ENCODE measurements at places on chromosomes 16 and 17.
A peak's percentile ranks its signal among the peaks of the same experiment; 100 is the strongest.

- no peak for DNase-seq
Measured at GRCh38 chr16:15811481-15812400, 45.1 kb downstream of the MYH11 start.

- no peak for DNase-seq
Measured at GRCh38 chr16:70803319-70803718, 2.4 kb upstream of the VAC14 start.

DNA sequence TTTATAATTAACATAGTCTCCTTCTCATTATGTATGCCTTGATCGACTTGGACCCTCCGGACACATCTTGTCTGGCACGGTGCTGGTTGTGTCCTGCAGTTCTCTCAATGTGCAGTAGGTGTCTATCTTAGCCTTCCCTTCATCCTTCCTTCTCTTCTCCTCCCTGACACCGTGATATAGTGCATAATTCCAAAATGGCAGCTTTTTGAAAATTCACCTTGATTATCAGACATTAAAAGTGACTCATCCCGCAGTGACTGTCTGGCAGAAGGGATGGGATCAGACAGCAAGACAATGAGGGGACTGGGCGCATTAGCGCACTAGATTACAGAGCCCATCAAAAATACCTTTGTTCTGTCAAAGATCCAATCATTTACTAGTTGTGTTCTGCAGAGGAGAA, 70.0 kb upstream of the PMFBP1 start:
- no peak for DNase-seq

GRCh38 chr16:2142942-2143877, 5.2 kb upstream of the RAB26 start:
- peak; percentile 32 for DNase-seq

- DNase-seq: no peak
Measured at GRCh38 chr16:59463776-59464175, 729.7 kb upstream of the GOT2 start.

- DNase-seq: no peak
Measured at GRCh38 chr16:57603115-57604024, 25.1 kb upstream of the ADGRG1 start.

DNA sequence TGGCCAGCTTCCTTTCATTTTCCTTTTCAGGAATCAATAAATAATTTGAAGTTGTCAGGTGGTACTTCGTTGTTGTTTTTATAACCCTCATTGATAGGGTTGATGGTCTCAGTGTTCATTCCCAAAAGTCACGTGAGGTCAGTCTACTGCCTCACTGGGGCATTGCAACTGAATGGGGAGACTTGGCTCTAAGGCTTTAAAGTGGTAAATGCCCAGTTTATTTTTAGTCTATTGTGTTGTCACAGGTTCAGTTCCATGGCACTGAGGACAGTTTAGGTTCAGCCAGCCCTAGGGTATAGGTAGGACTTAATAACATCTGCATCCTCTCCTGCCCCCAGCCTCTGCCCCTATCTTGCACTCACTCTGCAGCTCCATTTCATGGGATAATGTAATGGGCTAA, 33.5 kb upstream of the NGFR start:
- no peak for DNase-seq

- no peak for DNase-seq
Measured at GRCh38 chr17:10617120-10617505, 40.0 kb downstream of the MYH3 start.

- peak; percentile 89 for DNase-seq
Measured at GRCh38 chr17:7136266-7136877, 21.8 kb upstream of the ASGR2 start.

GRCh38 chr16:57020651-57021050, 31.3 kb downstream of the NLRC5 start:
- DNase-seq: no peak

DNA sequence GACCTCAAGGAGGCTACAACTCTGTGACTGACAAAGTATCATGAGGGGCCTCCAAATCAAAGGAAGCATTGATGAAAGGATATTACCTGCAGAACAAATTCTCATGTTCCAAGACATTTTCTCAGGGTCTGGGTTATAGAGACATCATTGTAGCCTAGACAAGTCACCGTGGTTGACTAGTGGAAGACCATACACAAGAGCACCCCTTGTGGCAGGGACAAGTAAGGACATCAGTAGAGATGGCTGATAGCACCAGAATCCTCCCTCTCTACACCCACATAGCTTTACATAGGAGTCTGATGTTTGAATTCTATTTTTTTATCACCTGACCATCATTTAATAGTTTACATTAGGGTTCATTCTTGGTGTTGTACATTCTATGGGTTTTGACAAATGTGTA, 32.5 kb upstream of the CDH8 start:
- peak; percentile 3 for DNase-seq

- no peak for DNase-seq
Measured at GRCh38 chr16:78137782-78138616, 38.5 kb downstream of the WWOX start.

- DNase-seq: no peak
Measured at GRCh38 chr16:71622088-71622487, 3.9 kb upstream of the MARVELD3 start.

DNA sequence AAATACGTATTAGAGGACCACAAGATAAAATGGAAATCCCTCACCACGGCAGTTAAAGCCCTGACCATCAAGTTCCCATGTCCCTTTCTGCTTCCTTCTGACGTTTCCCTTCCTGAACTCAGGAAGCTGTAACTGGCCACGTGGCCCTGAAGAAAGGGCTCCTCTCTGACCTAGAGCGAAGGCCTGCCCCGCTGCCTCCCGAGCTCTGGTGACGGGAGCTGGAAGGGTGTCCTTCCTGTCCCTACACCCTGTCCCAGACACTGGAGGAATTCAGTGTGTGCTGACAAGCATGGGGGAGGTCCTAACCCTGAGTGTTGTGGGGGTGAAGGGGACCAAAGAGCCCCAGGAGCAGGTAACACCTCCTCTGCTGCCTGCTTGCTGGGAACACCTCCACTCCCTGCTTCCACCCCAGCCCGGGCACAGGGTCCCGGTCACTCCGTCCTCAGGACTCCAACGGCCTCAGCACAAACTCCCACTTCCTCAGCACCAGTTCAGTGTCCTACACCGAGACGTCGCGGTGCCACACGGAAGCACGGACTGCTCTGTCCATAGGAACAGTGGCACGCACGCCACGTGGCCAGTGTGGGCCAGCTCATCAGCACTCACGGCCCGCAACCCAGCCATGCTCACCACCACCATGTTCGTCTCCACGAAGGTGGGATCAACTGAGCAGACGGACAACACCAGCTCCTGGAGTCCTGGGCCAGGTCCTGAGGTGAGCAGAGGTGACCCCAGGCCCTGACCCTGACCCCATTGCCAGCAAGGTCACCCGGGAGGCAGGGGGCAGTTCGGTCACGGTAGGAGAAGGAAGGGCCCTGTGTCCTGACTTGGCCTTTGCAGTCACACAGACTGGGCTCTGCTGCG, 16.9 kb downstream of the TMEM235 start:
- DNase-seq: no peak

DNA sequence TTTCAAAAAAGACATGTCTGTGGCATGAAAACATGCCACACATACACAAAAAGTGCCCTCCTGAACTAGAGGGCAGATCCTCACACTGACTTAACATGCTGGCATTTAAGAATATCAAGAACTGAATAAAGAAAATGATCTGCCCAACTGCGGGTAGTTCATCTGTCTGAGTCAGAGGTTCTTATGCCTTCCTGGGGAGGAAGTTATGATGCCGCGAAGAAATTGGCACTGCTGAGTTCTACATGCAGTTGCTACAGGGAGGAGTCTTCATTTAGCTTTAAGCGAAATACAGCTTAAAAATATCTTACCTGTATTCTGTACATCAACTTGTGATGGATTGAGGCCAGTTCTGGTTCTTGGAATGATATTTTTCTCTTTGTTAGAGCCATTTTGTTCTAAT, 6.3 kb downstream of the ALDH3A2 start:
- no peak for DNase-seq

- DNase-seq: no peak
Measured at GRCh38 chr16:24778671-24779070, 49.2 kb downstream of the TNRC6A start.

DNA sequence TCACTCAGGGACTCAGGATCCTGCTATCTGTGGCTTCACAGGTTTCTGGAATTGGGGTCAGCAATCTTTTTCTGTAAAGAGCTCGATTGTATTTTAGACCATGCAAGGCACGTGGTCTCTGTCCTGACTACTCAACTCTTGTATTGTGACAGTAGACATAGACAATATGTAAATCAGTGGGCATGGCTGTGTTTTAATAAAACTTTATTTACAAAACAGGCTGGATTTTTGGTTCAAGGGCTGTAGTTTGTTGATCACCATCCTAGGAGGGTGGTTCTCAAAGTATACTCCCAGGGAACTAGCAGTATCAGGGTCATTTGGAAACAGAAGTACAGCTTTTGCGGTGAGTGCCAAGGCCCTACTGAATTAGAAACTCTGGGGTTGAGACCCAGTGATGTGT, 108.2 kb upstream of the CRHR1 start:
- DNase-seq: no peak

- DNase-seq: no peak
Measured at GRCh38 chr16:55292491-55292890, 31.5 kb upstream of the IRX6 start.
